Fibroblast of upper back skin (primary cell): ENCODE measurements at places on chromosomes 7 and 10.

DNA sequence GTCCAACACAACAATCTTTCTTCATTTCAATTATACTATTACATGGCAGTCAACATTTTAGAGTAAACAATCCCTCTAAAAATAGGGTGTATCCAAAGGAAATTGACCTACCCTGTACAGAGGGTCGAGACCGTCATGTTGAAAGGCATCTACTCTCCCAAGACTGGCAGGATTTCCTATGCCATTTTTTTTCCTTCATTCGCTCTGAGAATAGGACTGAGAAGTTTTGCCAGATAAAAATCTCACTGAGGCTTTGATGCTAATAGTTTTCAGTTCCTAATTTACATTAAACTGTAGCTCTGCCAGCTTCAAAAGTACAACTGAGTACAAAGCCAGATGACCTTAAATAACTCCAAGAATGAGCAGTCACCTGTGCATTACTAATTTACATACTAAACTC, 84.5 kb upstream of the SEMA3C start:
- no peak for DNase-seq

- DNase-seq, result no peak
Measured at GRCh38 chr7:110604206-110604605, 486.7 kb upstream of the LRRN3 start.

DNA sequence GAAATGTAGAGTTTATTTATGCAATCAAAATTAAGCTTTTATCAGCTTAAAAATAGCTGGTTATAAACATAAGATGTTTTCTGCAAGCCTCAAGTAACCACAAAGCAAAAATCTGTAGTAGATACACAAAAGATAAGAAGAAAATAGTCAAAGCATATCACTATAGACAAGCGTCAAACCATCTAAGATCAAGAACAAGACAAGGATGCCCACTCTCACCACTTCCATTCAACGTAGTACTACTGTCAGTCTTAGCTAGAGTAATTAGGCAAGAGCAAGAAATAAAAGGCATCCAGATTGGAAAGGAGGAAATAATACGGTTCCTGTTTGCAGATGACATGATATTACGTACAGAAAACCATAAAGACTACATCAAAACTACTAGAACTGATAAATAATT, 17.5 kb upstream of the CYP2E1 start:
- DNase-seq, result no peak

GRCh38 chr7:157312941-157313340, 23.9 kb upstream of the DNAJB6 start:
- DNase-seq, result no peak

GRCh38 chr10:74643596-74643975, 182.8 kb upstream of the KAT6B start:
- DNase-seq, result no peak

DNA sequence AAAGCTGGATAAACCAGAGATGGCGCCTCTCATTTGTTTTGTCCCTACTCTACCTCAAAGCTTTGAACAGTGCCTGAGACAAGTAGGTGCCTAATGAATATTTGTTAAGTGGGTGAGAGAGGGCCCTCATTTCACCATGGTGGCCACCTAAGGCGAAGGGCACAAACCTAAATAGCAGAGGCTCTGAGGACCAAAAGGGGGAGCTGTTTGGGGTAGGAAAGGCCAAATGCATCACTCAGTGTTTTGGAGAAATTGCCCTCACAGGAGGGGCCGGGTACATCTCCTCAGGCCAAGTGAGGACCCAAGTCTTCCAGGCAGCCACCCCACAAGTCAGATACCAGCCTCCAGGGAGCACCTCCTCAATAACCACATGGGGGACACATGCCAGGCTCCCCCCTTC, 14.0 kb downstream of the IMPDH1 start:
- no peak for DNase-seq

- no peak for DNase-seq
Measured at GRCh38 chr10:123327450-123327849, 173.2 kb downstream of the BUB3 start.

GRCh38 chr10:110226926-110227641, 19.7 kb downstream of the MXI1 start:
- no peak for DNase-seq

DNA sequence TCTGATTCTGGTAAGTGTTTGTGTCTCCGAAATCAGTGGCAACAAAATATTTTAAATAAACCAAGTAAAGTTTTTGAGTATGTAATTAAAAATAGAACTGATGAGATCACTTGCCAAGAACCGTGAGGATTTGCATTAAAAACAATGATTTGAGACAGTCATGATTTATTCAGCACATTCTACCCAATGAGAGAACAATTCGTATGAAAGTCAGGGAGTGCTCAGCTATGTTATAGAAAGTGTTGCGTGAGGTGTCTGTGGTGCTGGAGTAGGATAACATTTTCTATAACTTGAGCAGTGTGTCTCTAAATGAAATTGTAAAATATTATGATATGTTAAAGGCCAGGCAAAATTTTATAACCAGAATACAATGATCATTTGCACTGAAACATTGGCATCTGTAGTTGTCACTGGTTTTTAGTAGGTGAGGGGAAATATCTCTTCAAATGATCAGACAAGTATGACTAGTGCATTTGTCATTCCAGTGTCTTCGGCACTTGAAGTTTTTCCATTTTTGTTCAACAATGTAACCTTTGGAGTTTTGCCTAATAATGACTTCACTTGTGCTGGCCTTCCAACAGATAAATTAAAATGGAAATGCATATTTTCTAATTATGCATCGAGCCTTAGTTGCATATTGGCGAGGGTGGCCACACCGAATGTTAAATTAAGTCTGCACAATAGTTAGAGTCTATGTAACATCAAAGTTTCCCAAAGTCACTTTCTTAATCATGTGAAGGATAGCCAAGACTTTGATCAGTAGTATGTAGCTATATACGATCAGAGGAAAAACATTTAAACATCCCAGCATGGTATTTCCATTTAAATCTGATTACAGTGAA, 335.9 kb downstream of the GFRA1 start:
- DNase-seq, result peak; percentile 80

DNA sequence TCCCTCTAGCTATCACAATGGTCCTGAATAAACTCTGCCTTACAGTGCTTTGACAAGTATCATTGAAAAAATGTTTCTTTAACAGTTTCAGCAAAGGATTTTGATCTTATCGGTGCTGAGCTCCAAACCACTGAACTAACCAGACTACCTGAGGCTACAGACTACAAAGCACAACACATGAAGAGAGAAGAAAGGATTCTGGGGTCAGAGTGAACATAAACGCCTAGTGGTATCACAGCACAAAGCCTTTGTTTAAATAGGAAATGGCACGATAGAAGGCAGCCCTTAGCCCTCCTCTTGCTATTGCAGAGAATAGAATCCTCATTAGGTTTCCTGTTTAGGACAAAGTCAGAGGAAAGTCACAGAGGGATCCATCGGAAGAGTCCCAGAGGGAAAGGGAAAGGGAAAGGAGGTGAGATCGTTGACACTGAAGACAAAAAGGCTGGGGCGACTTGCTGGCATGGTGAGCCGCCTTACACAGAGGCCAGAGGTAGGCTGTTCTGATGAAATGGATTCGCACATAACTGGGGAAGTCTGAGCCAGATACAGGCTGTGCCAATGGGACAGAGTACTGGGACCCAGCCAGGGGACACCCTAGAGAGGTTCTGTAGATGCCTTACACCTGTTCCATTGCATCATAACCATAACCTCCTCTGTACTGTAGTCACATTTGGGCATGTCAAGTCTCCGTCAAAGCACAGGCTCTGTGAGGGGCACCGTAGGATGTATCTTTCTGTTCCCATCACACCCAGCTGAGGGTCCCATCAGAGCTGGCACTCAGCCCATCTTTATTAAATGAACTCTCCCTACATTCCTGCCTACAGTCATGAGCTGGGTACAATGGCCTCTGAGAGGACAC, 71.5 kb downstream of the XPNPEP1 start:
- no peak for DNase-seq

DNA sequence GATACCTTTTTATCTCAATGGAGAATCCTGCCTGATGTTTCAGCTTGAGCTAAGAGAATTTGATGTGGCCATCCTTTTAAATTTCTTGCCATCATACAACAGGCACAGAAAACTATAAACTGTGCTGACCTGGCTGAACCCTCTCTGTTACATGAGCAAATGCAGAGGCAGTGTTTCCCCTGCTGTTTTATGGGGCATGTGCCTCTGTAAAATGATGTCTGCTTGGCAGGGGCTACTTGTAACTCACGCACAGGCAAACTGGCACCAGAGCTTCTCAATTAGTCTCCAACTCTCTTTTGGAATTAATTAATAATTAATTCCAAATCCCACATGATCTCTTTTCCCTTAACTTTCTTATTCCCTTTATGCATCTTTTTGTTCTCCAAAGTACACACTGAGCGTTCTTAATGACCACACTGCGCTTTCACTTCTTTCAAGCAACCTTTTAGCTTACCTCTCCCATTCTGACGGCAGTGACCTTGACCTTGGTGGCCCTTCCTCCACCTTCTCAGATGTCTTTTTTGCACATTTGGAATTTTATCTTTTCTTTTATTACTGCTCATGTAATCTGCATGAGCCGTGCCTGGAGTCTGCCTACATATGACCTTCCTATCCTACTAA, 334.0 kb downstream of the PLXNA4 start:
- no peak for DNase-seq

DNA sequence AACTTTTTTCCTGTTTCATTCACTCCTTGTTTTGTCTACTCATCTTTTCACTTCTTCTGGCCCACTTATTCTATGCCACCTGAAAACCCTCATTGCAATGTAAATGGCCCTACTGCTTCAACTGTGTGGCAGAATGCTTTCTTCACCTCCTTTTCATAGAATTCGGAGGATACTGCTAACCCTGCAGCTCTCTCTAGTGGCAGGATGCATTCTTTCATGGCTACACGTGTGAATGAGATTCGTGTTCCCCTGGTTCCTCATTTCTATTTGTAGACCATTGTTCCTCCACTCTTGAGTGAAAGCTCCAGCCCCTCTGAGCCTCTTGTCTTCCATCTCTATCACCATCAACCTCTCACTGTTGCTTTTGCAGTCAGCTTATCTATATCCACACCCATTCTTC, 20.9 kb upstream of the CYP26C1 start:
- peak; percentile 57 for DNase-seq

GRCh38 chr10:70233109-70233938, at the start of gene PPA1:
Gene PPA1, minus strand, starts transcription at chr10:70233429. Its CDS starts 102 bp downstream, at chr10:70233327.
- DNase-seq, result peak; percentile 95

DNA sequence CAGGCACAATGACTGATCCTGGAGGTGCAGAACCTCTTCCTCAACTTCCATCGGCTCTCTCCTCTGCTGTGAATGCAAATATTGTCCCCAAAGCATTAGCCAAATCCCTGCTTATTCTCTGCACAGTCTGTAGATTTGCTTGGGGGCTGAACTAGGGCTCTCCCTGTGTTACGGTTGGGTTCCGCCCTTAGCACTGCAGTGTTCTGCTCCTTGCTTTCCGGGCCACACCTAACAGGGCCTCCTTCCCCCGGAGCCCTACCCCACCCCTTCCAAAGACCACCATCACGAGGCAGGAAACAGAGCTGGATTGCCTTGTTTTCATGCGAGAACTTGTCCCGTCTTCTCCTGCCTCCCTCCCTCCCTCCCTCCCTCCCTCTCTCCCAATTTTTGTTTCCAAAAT, 36.6 kb downstream of the SLC25A28 start:
- DNase-seq, result no peak

DNA sequence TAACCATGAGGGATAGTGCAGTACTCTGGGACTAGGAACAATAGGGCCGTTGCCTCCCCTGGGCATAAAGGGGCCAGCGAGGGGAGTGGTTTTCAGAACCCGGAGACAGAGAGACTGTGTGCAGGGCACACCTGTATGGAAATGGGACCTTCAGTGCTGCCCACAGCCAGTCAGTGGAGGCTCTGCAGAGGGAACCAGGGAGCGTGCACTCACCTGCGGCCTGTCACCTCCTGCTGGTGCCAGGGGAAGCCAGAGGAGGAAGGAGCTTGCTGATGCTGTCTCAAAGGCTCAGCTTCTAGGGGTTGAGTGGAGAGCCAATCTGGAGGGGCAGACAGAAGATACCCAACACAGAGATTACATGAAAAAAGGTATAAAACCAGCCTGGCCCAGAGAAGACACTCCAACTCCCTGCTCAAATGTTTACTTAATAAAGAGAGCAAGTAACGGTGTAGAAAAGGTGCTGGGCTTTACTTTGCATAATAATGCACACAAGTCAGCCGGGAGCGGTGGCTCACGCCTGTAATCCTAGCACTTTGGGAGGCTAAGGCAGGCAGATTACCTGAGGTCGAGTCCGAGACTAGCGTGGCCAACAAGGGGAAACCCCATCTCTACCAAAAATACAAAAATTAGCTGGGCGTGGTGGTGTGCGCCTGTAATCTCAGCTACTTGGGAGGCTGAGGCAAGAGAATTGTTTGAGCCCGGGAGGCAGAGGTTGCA, 35.5 kb upstream of the WAPL start:
- DNase-seq, result no peak

- peak; percentile 40 for DNase-seq
Measured at GRCh38 chr7:45000093-45001032, at the start of gene CCM2. Gene CCM2, plus strand, starts transcription at chr7:45000201. Its CDS starts 133 bp downstream, at chr7:45000334.

DNA sequence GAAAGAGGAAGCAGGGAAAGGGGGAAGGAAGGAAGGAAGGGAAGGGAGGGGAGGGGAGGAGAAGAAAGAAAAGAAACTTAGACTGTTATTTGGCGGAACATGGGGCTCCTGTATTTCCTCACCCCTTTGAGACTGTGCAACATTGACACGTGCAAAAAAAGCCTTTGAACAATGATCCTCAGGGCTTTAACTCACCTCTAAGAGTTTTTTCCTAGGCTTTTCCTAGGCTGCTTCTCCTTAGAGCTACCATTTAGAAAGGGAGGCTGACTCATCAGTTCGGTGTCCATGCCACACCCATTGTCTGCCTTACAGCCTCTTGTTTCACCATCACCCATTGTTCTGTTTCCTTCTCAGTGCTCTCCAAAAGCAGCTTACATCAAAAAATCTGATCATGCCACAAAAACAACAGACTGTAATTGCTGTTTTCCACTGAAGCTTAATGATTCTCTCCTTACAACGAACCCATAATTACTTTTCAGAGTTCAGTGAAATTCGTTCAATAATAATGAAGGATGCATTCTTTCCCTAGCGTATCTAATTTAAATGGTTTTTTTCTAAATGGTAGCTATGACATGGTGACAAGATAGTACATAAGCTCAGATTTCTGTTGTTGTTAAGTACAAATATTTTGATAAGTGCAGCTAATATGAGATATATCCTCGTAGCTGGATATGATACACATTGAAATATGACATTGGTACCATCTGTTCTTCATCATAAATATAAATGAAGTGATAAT, 90.8 kb downstream of the PRLHR start:
- DNase-seq, result peak; percentile 79

GRCh38 chr10:71788954-71789353, 15.6 kb upstream of the VSIR start:
- DNase-seq, result no peak

- no peak for DNase-seq
Measured at GRCh38 chr10:89335226-89335625, 7.4 kb downstream of the IFIT3 start.

DNA sequence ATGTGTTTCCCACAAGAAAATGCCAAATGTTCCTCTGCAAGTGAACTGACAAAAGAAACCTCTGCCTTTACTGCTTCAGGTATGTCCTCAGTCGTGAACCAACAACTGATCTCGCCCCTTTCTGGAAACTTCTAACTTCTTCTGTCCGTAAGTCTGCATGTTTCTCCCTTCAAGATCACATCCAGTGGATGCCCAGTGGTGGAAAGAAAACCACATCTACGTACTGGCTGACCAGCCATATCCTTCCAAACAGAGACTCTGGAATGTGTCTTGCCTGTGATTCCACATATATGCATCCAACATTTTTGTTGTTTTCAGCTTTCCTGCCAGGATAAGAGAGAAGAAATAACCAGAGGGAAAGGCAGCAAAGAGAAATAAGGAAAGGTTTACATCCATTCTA, 152.7 kb downstream of the GLI3 start:
- DNase-seq, result no peak

- no peak for DNase-seq
Measured at GRCh38 chr10:86344714-86345161, 21.9 kb downstream of the GRID1 start.
